ENCODE measurements at places on chromosomes 13 and 19.
A peak's percentile ranks its signal among the peaks of the same experiment; 100 is the strongest.

DNA sequence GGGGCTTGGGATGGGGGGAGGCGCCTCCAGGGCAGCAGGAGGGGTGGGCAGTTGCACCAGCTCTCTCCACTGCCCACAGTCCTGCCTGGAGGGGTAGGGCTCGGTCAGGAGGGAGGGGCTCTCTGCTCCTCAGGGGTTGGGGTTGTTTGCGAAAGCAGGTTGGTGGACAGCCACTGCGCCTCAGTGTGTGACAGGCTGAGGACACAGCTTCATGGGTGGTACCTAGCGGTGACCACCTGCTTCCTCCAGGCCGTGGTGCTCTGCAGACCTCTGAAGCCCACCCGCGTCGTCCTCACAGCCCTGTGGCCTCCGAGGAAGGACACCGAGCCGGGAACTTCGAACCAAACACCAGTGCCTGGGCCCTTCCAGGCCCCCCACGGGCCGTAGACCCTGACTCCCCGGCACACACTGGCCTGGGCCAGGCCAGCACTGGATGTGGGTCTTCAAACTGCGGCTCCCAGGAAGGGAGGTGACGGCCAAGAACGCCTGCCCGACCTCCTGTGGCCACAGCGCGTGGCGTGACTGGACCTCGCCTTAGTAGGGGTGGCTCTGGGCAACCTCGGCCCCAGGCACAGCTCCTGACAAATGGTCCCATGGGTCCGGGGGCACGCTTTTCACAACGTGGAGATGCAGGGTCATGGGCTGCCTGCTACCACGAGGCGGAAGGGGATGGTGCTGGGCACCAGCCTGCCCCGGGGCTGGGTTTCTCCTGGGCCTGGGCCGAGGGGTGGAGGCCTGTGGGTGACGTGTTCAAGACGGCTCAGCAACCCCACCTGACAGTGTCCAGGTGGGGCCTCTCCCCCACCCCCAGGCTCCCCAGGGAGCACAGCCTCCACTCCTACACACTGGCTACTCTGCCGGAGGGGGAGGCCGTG is 173.2 kb downstream of the KDM4B start:
- no peak for DNase-seq

DNA sequence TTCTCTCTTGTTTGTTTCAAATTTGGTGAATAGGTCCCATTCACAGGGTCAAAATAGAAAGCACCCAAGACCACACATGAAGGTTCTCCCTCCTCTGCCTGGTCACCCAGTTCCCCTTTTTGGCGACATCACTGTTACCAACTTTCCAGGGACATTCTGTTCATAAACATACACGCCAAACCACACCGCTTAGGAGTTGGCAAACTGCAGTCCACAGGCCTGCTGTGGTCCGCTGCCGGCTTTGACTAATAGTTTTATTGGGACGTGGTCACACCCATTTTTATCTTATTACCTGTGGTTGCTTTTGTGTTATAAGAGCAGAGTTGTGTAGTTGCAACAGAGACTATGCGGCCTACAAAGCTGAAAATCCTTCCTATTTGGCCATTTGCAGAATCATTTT is 24.2 kb downstream of the UHRF1 start:
- no peak for DNase-seq

- DNase-seq = peak; percentile 31
Measured at GRCh38 chr19:42281146-42281826, 12.2 kb downstream of the CIC start.

DNA sequence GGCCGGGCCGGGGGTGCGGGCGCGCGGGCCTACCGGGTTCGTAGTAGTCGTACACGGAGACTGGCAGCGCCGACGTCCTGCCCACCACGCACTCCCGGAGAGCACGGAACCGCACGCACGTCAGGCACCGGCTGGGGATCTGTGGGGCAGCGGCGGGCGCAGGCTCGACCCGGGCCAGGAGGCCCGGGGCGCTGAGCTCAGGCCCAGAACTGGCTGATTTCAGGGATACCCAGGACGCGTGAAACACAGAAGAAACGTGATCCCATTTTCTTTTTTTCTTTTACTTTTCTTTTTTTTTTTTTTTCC is 9.0 kb downstream of the F2RL3 start:
- no peak for DNase-seq

GRCh38 chr19:29329460-29330134 is 116.6 kb upstream of the UQCRFS1 start:
- peak; percentile 54 for DNase-seq

DNA sequence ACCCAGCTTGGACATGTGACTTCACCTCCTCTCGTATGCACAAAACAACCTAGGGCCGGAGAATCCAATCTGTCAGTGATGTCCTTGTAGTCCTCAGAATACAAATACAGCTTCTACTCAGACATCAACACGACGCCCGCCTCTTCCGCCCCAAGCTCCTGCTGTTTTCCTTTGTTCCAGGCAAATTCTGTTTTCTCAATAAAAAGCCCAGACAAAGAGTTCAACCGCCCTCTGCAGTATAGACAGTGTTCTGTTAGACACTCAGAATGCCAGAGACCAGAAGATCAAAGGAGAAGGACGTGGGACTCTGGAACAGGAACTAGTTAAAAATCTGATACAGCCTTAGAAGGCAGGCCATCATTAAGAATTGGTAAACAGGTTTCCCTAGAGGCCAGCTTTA is 42.0 kb upstream of the GGACT start:
- DNase-seq = peak; percentile 52

- DNase-seq = peak; percentile 11
Measured at GRCh38 chr13:20525144-20525600, 485 bp downstream of the CRYL1 start.

GRCh38 chr19:11423791-11424181 is 4.7 kb upstream of the RGL3 start:
- no peak for DNase-seq

GRCh38 chr13:77339408-77339807 is 12.5 kb upstream of the MYCBP2 start:
- no peak for DNase-seq

DNA sequence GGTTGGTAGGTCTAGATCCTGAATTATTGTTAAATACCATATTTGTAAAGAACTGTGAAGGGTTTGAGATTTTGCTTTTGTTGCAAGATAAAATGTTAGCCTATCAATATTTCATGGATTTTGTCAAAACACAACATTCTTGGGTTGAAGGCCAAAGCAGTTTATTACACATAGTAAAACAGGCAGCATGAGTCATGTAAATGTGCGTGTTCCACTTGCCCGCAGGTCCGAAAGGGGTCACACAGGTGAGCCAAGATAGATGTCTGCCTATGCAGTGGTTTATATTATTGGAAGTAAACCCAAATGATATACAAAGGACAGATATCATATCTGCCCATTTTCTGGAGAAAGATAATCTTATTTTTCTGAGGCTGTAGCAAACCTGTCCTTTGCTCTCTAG is 1654.4 kb upstream of the SPRY2 start:
- no peak for DNase-seq

DNA sequence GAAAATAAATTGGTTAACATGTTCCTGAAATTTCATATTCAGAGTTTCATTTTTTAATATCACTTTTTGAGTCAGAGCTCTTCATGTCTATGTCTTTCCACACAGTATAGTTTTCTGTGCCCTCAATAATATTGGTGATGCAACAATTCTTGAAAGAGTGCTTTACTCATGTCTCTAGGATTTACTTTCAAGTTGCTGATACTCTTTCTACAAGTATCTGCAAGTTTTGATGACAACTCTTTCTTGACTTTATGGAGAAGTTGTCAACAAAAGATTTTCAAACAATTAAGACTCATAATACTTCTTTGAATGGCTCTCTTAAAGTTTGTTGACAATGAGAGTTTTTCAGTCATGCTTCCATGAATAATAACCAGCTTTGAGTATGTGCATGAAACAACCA is 561.7 kb downstream of the DIAPH3 start:
- DNase-seq = no peak

DNA sequence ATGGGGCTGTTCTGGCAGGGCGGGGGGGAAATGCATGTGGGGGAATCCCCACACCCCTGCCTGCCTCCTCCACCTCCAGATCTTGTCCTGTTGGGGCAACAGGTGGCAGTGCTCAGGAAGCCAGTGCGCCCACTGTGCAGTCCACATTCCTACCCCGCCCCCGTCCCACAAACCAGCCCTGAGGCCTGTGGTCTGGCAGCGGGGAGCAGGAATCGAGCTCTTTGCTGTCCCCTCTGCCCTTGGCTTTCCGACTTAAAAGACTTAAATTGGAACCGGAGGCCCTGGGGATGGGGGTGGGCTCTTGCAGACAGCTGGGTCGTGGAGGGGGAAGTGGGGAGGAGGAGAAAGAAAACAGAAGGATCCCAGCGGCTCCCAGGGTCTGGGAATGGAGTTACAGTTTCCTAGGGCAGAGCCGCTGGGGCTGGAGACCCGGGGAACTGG is 4.3 kb downstream of the NANOS3 start:
- DNase-seq = no peak

DNA sequence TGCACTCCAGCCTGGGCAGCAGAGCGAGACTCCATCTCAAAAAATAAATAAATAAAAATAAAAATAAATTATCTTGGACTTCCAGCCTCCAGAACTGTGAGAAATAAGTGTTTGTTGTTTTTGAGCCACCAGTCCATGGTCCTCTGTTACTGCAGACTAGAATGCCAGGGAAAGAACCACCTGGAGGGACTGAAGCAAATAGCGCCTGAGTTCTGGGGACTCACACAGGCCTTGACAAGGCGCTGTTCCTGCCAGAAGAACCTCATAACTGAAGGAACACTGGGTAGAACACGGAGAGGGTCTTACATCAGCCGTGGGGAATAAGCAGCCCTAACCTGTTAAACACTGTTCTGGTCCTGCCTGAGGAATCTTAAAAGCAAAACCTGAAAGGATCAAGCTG is 8.4 kb upstream of the LENG8 start:
- no peak for DNase-seq

DNA sequence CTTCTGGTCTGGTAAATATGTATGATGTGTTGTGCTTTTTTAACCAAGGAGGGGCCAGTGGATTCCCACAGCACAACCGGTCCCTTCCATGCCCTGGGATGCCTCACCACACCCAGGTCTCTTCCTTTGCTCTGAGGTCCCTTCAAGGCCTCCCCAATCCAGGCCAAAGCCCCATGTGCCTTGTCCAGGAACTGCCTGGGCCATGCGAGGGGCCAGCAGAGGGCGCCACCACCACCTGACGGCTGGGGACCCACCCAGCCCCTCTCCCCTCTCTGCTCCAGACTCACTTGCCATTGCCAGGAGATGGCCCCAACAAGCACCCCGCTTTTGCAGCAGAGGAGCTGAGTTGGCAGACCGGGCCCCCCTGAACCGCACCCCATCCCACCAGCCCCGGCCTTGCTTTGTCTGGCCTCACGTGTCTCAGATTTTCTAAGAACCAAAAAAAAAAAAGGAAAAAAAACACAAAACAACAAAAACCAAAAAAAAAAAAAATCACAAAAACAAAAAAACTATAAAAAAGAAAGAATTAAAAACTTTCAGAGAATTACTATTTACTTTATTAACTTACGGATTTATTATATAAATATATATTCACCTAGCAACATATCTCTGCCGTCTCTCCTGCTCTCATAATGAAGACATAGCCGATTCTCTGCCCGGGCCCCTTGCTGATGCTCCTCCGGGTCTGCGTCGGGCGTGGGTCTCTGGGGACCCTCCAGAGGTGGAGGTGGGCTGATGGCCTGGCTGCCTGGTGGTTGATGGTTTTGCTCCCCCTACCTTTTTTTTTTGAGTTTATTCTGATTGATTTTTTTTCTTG is 14.4 kb downstream of the CAPN12 start:
- DNase-seq = peak; percentile 46

DNA sequence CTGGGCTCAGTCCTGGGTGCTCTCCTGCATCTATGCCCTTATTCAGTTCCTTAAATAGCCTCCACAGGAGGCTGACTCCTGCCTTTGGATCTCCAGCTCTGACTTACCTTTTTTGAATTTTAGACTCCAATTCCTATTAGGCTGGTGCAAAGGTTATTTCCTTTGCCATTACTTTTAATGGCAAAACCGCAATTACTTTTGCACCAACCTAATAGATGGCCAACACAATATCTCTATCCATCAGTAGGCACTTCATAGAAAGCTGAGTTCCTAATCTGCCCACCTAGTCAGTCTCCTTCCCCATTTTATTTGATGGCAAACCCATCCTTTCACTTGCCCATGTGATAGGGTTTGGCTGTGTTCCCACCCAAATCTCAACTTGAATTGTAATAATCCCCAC is 95.3 kb downstream of the CACNA1A start:
- DNase-seq = no peak

- no peak for DNase-seq
Measured at GRCh38 chr19:52473655-52474350, 20.4 kb downstream of the ZNF578 start.

- DNase-seq = no peak
Measured at GRCh38 chr19:46898731-46899130, 37.9 kb downstream of the ARHGAP35 start.

GRCh38 chr13:37401721-37402120 is 196.8 kb downstream of the POSTN start:
- no peak for DNase-seq

DNA sequence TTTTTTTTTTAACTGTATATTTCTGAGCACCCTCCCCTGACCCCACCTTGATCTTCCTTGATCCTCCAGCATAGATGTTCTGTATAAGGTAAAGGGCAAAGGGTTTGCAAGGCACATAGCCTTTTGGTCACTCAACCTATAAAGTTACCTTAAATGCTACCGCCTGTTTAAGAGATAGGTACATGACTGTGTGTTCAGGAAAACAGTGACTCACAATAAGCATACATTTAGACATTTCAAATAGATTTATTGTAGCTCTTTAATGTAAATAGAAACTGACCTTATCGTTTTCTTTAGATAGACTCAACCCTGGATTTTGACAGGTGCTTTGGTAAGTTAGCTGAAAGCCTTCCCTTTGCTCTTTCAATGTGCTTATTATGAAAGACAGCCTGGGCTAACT is 15.2 kb upstream of the SLC10A2 start:
- DNase-seq = no peak

DNA sequence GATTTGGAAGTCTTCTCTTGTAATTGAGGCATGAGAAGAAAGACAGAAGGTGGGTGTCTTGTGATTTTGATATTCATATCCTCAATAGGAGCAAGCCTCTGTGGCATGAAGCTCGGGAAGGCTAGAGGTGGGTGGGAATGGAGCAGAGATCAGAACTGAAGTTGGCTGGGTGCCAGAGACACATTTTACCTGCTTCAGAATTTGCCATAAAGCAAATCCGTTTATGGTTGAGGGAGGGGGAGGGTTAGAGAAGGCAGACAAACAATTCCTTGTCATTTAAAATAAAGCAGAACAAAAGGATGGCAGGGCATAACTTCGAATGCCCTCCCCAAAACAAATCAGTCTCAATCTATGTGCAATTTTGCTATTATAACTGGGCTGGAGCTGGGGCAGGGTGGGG is 305.9 kb downstream of the KLF5 start:
- DNase-seq = no peak

DNA sequence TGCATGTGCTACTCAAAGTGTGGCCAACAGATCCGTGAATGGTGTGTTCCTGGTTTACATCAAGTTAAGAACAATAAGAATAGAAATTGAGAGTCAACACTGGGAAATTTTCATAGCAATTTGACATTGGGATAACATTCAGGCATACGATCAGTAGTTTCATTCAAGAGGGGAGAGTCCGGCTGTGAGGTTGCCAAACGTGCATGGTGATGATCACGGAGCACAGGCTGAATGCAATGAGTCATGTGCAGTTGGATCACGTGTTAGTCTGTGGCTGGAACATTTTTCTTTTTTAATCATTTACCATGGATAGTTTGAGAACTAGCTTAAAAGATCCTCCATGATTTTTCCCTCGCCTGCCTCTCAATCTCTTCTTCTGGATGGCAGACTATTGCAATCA is 2.5 kb upstream of the DCT start:
- no peak for DNase-seq
